SHP77 treated with DMSO at 0.1 percent for 48 hours (cell line): ENCODE measurements at places on chromosomes 5 and 9.
A peak's percentile ranks its signal among the peaks of the same experiment; 100 is the strongest.

DNA sequence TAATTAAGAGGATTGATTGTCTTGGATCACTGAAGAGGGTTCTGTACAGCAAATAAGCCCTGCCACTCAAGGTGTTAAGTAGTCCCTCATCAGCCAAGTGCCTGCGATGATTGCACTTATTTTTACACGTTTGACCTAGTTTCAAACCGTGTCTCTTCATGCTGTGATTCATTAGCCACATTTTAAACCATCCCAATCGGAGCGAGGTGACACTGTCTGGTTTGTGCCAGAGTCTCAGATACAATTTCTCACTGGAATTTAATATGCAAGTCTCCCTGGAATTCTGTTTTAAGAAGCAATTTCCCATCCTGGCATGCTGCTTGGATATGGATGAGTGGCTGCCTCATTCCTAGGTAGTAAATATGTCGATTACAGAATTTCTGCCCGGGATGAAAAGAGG is 1.6 kb downstream of the INSYN2B start:
- no peak for DNase-seq

GRCh38 chr9:81393985-81394811 is 295.1 kb downstream of the TLE1 start:
- no peak for DNase-seq

DNA sequence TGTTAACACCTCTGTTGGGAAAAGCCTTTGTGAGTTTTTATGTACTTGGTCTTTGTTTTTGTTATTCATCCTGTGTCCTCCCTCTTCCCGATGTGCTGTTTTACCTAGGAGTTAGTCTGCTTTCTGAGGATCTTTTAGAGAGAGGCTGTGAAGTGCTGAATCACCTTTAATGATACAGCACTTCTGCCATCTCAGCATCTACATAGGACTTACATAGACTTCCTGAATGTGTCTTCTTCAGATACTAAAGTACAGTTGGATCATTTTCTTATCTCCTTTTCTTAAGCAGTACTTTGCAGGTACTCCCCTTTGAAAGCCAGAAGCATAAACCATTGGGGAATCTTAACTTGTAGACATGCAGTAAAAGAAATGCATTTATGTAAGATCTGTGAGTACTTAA is 31.5 kb downstream of the OTULIN start:
- no peak for DNase-seq

GRCh38 chr5:56070851-56071465 is 76.2 kb upstream of the IL6ST start:
- no peak for DNase-seq

DNA sequence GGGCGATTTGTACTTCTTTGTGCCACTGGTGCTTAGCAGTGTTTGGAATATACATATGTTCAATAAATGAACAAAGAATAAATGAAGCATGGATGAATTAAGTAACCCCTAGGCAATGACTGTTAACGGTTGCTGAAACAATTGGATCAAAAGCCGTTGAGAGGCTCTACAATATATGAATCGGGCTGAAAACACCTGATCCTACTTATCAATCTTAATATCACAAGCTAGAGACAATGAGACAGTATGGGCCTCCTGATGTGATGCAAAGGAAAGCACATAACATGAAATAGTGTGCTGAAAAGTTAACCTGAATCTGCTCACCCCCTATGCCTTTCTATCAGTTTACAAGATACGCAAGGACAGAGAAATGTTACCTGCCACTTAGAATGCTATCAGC is 410.3 kb upstream of the RGMB start:
- DNase-seq = no peak

- DNase-seq = no peak
These were observed 657.7 kb downstream of the PRR16 start for GRCh38 chr5:121121786-121122185.

- DNase-seq = no peak
These were observed 2.0 kb downstream of the FBXL17 start for GRCh38 chr5:108379722-108380530.

- no peak for DNase-seq
These were observed 323.8 kb upstream of the IRX2 start for GRCh38 chr5:3075309-3075708.

DNA sequence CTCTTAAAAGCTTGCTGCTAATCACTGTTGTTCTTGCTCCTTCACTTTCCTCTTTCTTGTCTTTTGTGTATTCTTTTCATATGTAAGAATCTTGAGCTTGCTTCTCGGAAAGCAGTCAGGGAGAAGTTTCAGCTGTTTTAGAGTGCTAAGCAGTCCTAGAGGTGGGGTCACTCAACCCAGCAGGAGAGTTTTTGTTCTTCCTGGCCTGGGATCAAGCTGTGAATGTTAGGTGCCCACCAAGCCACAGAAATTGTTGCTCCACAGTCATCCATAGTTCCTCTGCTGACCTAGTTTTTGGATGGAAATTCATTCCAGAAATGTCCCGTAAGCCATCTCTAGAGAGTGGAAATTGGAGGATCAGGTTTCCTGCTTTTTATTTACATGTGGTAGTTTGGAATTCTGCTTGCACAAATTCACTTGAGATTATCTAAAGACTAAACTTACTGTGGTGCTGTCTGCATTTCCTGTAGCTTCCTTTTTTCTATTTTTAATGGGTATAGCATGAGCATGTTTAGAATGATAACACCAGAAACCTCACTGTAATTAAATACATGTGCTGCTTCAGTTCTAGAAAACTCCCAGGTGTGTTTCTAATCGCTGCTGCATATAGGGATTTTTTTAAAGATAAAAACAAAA is 108.7 kb downstream of the MAST4 start:
- no peak for DNase-seq

DNA sequence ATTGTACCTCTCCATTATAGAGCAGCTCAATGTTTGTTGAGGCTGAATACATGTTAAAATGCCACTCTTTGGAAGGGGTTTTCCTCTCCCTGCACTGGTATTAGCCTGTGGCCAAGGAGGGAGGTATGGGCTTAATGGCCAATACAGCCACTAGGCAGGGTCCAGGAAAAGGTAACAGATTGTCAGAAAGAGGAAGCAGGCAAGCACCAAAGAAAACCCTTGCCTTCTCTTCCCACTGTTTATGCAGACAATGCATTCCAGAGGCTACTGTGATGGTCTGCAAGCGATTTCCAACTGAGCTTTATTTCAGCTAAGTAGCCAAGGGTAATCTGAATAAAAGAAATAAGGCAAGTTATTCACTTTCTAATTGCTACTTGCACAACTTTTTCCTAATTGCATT is 95.3 kb upstream of the SLC27A6 start:
- no peak for DNase-seq

DNA sequence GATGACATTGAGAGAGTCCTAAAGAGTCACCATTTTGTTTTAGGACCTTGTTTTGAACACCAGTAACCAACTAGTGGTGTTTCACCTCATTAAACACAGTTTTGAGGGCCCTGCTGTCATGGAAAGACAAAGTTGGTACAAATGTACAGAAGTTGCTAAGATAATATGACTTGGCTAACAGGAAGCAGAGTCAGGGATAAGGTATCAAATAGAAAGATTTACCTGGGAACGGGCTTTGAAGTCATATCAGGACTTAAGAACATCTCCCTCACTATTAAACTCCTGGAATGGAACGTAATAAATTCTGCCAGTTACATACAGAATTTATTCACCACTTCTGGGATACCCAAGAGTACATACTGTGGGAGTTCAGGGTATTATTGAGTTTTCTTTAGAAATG is 115.6 kb downstream of the SNCAIP start:
- DNase-seq = no peak

DNA sequence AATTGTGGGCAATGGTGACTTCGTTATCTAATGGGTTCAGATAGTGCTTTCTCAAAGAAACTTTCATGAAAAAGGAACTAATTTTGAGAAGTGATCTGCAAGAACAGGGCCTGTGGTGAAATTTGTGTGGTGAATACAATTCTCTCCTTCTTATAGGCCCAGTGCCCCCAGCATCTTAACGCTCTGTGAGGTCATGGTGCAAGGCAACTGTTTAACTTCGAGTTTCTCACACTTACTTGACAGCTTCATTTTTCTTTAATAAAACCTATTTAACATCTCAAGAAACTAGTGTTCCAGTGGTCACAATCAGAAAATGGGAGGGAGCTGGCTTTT is 69.2 kb downstream of the FAM114A2 start:
- no peak for DNase-seq

- DNase-seq = no peak
These were observed 6.3 kb upstream of the IL5 start for GRCh38 chr5:132549576-132549975.

DNA sequence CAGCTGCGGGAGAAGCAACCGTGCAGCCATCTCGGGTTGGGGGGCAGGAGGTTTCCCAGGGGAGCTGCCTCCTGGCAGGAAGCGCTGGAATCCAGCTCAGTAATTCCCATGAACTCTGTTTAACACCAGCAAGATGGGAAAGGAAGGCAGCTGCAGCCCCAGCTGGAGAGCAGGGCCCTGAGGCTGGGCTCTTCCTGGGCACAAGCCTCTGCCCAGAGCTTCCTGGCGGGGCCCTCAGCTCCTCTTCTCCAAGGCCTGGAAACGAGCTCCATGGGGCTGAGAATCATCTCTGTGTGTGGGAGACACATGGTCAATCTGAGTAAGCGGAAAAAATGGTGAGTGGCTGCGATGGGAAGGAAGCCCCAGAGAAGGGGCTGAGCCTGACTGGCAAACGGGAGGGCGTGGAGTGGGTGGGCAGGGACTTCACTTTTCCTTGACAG is 6.3 kb downstream of the MRPL36 start:
- DNase-seq = no peak

- DNase-seq = peak; percentile 34
These were observed 350.4 kb downstream of the PDE4D start for GRCh38 chr5:59542851-59543820.

- no peak for DNase-seq
These were observed 45.3 kb downstream of the SLC36A1 start for GRCh38 chr5:151492729-151493128.

- DNase-seq = no peak
These were observed 1.2 kb downstream of the RPS14 start for GRCh38 chr5:150448334-150448733.

DNA sequence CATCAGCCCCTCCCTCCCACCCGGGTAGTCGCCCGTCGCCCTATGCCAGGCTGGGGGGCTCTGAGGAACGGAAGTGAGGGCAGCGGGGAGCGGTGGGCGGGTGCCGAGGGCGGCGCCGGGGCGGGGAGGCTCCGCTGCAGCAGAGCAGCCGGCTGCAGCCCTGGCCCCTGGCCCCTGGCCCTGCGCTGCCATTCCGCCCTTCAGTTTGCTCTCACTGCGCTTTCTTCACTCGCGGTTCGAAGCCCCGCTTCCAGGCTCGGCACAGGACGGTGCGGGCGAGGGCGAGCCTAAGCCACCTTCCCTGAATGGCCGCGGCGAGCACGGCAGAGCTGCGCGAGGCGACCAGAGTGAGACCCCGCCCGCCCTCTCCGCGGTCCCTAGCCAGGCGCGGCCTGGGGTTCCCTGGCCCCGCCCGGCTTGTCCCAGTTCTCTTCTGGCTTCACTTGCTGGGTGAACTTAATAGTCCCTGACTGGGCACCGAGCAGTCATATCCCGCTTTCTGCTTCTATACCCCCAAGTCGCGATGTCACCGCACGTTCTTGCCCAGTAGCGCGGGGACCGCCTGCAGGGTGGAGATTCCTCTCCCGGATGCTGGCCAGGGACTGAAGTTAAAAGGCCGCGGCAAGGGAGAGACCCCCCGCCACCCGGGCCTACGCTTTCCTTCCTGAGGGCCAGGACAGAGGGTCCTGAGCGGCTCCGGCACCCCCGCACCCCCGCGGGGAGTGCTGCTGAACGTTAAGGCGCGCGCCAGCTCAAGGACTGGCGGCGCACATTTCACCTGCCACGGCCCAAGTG is 623 bp upstream of the TRIM36 start:
- DNase-seq = peak; percentile 15

- no peak for DNase-seq
These were observed 2.1 kb downstream of the SH2D3C start for GRCh38 chr9:127776195-127776923.

DNA sequence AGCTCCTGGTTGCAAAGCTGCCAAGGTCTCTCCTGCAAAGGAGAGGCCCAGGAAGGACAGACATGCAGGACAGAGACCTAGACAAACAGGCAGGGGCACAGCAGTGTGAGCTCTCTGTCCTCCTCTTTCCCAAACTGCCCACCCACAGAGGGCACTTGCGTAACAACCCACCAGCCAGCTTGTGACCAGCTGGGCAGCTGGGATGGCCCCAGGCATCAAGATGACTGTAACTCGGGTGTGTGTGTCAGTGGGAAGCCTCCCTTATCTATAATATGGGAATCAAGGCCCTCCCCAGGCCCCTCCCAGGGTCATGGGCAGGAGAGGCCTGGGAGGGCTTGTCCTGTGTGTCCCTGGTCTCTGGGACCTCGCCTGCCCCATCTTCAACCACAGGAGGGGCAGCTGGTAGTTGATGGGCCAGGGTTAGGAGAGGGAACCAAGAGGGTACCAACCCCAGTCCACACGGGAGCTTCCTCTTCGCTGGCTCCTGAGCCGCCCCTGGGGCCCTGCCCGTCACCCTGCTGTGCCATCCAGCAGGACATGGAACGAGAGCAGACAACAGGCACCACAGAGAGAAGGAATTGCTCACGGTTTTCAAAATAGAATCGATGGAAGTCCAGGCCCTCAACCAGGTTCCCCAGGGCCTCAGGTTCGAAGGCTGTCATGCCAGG is 37.9 kb downstream of the SLC6A7 start:
- DNase-seq = no peak

DNA sequence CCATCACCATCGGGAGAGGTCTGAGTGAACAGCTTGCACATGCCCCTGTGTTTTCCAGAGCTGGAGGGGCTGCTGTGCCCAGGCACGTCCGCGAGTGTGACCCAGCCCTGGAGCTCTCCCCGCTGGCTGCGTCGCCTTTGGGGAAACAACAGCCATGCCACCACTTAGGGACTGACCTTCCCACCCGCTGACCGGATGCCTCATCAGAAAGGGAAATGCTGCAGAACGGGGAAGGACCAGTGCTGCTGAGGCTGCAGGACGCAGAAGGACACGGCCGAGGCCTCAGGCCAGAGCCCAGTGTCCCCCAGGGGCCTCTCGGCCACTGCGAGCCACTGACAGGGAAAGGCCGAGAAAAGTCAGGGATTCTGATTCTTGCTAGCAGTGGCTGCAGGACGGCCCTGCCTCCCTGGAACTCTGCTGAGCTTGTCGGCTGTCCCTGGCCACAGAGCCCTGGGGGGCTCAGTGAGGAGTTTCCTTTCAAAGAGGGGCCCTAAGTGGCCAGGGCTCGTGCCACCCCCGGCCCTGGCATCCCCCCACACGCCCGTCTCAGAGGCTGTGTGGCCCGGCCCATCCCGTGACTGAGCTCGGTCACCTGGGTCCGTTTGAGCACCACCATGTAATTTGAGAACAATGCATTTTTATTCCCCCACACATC is 130.8 kb downstream of the ZNF354C start:
- DNase-seq = no peak

DNA sequence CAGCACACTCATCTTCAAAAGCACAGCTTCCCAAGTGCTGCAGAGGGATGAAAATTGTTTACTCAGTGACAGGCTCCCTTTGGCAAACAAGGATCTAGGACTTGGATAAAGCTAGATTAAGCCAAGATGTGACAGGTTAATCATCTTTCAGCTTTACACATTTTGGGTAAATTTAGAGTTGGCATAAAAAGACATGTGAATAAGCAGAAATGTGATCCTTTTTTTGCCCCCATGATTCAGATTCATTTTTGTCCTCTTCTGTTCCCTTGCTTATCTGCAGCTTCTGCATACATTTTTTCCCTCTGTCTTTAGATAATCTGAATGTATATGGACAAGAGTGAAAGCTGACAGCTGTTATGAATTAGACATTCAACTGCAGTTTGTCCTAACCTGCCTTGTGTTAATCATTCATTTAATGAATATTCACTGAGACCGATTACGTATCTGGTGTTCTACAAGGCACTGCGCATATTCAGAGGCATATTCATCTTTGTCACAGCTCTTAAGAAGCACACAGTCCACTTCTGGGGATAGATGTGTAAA is 19.6 kb downstream of the ADAMTSL1 start:
- no peak for DNase-seq
